AG20443 (cell line): ENCODE measurements at places on chromosomes 16 and 17.

GRCh38 chr17:27327871-27328270 is 34.0 kb downstream of the WSB1 start:
- no peak for DNase-seq

DNA sequence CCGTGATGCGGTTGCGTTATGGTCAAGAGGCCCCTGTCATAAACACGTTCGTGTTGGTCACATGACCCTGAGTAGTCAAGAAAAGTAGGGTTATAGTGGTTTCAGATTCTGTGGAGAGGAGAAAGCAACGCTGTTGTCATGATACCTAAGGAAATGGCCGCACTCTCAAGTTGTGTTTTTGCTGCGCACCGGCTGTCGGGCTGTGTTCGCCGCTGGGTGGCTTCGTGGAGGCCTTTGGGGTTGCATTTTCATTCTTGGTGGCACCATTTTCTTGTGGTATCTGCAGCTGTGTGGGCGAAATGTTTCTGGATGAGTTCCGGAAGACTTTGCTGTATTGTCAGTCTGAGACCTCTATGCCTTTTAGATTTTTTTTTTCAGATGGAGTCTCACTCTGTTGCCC is 35.0 kb downstream of the DEF8 start:
- no peak for DNase-seq

GRCh38 chr17:63634816-63635215 is 12.6 kb downstream of the MAP3K3 start:
- DNase-seq: no peak

DNA sequence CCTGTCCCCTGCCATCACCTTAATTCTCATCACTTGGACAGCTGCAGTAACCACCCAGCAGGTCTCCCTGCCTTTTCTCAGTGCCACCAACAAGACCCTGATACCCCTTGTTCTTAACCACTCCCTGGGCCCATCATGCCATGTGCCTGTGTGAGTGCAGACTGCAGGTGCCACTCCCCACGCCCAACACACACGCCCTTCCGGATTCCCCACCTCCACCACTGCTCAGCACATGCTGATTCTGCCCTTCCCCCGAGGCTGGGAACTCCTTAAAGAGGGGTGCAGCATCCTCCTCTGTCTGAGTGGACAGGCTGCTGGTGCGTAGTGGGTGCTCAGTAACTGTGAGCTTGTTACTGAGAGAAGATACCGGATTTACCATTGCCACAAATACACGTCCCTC is 52.4 kb downstream of the PLD6 start:
- DNase-seq: no peak

DNA sequence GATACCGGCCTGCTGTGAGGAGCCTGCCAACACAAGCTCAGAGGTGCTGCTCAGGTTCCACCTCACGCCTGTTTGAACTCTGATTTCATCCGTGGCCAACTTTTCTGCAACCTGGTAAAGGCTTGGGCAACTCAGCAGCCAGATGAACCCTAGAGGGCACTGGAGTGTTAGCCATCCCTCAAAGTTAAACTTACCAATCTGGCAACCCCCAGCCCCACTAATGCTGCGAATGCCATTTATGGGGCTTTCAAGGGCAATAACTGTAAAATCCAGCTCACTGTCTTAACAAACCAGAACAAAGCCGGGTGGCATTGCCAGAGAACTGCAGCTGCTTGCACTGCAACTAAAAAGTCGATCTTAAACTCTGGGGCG is 105.5 kb downstream of the AXIN2 start:
- DNase-seq: peak; percentile 40

DNA sequence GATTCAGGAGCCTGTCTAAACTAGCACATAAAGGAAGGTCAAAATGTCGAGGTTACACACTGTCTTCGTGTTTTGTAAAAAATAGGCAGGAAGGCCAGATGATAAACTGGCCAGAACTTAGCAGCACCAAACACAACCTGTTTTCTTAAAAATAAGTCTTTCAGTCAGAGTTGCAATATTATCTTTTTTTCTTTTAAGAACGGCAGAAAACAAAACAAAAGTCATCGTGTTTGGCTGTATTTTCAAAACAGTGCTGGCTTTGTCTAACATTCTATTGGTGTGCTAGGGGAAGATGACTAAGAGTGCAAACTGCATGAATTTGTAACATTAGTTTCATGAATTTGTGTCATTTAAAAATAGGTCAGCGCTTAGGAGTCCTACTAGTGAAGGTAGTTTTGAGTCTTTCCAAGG is 5.3 kb downstream of the MAF start:
- no peak for DNase-seq

GRCh38 chr17:67481808-67482207 is 104.7 kb downstream of the PITPNC1 start:
- peak; percentile 31 for DNase-seq

GRCh38 chr17:1110862-1111598 is 68.8 kb downstream of the ABR start:
- DNase-seq: peak; percentile 86

- DNase-seq: no peak
Measured at GRCh38 chr16:3824121-3824795, 56.3 kb downstream of the CREBBP start.

- DNase-seq: no peak
Measured at GRCh38 chr16:47480410-47480809, 19.3 kb downstream of the PHKB start.

DNA sequence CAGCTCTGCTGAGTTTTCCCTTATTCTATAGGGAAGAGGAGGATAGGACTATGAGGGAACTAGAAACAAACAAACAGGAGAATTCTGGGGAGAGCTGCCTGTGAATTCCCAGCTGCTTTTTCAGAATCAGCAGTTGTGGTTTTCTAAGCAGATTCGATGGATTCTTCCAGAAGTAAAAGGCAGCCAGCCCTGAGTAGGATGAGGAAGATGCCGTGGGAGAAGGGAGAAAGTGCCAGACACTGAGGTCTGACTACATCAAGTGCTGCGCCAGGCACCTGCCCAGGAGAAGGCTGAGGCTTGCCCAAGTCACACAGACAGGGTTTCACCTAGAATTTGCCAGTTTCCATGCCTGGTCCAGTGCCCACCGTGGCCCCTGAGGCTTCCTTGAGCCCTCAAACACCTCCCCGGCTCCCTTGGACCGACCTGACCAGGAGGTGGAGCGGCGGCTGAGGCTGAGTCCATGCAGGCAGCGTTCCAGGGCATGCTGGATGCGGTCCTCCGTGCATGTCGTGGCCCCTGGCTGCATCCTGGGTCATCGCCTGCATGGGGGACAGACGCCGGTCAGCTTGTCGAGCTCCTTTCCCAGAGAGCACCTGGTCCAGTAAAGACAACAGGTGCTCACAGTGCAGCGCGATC is 43.6 kb upstream of the PIK3R6 start:
- no peak for DNase-seq
